Chondrocyte (in vitro differentiated cells): ENCODE measurements at places on chromosomes 6 and 20. TPM values are rescaled to one million over a fixed set of nuclear protein-coding genes. Genes with fewer than 3 reads are reported as not detected.

DNA sequence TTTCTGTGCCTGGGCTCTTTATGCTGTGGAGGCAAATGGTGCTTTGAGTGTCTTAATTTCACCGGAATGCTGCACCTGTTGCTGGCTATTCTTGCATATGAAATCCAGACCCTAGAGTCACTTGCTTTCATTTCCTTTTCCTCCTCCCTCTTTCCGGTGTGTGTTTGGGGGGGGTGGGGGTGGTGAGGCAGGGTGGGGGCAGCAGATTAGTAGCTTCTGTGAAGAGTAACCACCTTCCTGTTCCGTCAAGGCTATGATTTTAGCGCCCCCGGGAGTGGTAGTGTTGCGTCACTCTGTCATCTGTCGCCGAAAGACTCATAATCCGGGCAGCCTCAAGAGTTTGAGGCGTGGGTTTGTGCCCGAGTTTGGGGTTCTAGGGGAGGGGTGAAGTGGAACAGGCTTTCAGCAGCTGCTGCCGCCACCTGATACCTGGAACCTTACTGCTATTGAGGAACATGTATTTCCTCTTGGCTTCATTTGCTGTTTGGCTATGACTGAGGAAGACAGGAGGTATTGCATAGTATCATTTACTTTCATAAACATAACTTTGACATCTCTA lies 49.1 kb downstream of the UTRN start:
- no peaks in the 10 kb centered on the region for H3K36me3 ChIP-seq
- H3K27me3 ChIP-seq: no peaks in the 10 kb centered on the region

GRCh38 chr6:92779746-92780145 lies 639.6 kb downstream of the EPHA7 start:
- H3K36me3 ChIP-seq: no peaks in the 10 kb centered on the region
- H3K4me3 ChIP-seq: no peak overlapping the region
- H3K27me3 ChIP-seq: no peaks in the 10 kb centered on the region
- no peak for DNase-seq
- H3K4me1 ChIP-seq: peaks cover 15% of the 10 kb centered on the region

The GABRR2 gene
- 0.57 to 1.4 TPM (median 0.72 TPM) in 3 replicates for total RNA-seq

The PACRG gene
- 0.59 to 2.5 TPM (median 1.1 TPM) in 3 replicates for total RNA-seq

The PEX6 gene
- total RNA-seq: 16.0 to 30.5 TPM (median 17.0 TPM) in 3 replicates

The PLCB4 gene
- 13.3 to 26.1 TPM (median 13.3 TPM) in 3 replicates for total RNA-seq
